IMR-90 (cell line): ENCODE measurements at places on chromosomes 3 and 15.

- DNase-seq, result no peak
Observed at GRCh38 chr3:13593615-13594014, 44.7 kb downstream of the FBLN2 start.

DNA sequence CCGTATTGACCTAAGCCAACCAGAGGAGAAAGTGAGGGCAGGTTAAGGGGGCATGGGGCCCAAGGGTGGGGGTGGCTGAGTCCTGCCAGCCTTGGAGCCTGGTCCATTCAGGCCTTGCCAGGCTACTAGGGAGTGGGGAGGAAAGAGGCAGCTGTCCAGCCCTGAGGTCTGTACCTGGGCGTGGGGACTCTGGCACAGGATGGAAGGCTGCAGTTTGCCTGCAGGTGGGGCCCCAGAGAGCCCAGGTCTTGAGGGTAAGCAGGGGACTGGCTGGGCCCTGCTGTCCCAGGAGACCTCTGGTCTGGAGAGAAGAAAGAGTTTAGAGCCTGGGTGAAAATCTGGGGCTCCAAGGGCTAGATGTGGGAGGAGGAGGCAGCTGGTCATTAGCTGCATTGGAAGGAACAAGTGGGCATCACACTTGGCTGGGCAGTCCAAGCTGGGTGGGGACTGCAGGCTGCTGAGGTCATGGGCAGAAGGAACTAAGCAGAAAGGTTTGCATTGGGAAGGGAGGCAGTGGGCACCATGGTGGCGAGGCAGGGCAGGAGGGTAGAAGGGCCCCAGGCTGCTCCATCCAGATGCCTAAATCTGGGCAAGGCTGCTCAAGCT lies 108.4 kb downstream of the OXNAD1 start:
- DNase-seq, result no peak

- DNase-seq, result peak; percentile 1
Observed at GRCh38 chr3:147652651-147653366, 243.6 kb downstream of the ZIC1 start.

DNA sequence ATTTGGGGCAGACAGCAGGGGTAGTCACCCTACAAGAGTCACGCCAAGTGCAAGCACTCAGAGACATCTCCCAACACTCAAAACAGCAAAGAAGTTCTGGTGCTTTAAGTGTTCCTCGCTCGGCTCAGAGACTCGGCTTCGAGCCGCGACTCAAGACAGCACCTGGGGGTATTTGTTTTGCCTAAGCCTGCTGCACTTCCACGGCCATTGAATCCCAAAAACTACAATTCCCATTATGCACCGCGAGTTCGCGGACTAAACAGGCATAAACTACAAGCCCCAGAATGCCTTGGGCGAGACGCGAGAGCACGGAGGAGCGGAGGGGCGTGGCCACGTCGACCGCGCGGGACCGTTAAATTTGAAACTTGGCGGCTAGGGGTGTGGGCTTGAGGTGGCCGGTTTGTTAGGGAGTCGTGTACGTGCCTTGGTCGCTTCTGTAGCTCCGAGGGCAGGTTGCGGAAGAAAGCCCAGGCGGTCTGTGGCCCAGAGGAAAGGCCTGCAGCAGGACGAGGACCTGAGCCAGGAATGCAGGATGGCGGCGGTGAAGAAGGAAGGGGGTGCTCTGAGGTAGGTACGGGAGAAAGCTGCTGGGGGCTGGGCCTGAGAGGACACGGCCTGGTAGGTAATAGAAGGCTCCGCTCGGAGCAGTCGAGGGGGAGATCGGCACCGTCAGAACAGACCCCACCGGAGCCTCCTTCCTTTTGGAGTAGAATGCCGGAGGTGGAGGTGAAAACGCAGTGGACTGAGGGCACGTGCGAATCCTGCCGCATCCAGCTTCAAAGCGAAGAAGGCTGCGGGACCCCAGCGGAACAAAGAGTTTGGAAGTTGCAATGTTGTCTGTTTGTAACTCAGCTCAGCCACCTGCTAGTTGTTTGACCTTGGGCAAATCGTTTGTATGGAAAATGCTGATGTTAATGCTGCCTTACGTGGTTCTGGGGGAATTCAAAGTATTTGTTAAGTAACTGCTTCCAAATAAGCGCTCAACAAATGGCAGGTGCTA lies at the start of gene BUB1B:
BUB1B (plus strand) TSS at position 381 of the 1,000 bp plus-strand sequence; CDS start at position 533, 152 bp downstream.
- DNase-seq, result peak; percentile 87

DNA sequence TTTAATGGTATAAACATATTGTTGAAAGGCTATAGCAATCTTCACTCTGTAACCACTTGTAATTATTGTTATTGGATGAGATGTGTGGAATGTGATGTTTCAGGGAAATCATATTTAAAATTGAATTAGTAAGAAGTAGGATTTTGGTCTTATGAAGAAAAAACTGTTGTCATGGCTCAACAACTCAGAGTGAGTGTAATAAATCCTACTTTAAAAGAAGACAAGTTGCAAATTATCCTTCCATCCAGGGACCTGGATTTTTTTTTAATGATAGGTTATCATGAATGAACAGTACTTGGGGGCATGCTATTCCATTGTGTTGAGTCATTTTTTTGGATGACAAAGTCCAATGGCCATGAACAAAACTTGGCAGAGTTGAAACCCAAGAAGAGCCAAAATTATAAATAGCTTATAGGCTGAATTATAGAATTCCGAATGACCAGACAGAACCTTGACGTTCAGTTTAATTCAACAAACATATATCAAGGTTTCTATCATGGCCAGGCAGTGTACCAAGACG lies 625.5 kb upstream of the ZNF717 start:
- peak; percentile 52 for DNase-seq

- peak; percentile 81 for DNase-seq
Observed at GRCh38 chr3:158789592-158789991, 12.3 kb upstream of the MFSD1 start.

DNA sequence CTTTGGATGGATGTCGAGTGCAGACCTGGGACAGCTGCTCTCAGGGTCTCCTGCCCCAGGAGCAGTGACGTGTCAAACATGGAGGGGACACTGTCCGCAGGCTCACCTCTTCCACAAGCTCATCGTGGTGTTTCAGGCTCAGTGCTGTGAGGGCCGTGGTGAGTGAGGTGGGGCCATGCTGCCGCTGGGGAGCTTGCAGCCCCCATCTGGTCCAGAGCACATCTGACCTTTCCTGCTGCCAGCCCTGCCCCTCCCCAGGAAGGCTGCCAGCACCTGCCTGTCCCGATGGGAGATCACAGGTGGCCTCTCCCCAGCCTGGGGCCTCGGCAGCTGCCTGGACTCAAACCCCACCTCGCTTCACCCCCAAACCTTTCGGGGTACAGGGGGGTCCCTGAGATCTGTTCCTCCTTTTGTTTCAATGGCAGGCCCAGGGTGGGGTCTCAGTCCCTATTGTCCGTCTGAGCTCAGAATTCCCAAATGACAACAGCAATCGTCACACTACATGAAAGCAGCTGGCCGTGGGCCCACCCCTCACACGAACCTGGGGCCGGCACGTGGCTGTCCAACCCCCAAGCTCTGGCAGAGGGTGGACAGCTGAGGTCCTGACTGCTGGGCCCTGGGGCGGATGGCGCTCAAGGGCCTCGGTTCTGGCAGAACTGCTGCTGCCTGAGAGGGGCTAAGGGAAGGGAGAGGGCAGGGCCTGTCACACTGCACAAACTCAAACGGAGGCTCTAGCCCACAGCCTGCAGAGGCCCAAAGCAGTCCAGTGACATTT lies 65.0 kb upstream of the RPL32 start:
- DNase-seq, result no peak

GRCh38 chr3:141680620-141681389 lies 57.3 kb upstream of the RNF7 start:
- peak; percentile 68 for DNase-seq

DNA sequence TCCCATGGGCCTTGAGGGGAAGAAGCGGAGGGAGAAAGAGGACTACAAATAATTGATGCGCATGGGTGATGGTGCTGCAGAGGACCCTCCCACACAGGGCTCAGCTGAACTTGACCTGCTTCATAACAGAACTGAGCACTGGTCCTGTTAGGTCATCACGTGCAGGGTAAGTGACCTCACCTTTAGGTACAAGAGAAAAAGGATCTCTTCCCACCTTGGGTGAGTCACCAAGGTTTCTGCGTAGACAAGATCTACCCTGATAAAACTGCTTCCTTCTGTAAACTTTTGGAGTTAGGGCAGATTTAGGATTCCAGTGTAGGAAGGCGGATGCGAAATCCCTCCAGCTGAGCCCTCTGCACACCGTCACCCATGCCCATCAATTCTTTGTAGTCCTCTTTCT lies 67.1 kb downstream of the FEM1B start:
- DNase-seq, result no peak
